ENCODE measurements at places on chromosomes 4 and X. TPM values are rescaled to one million over a fixed set of nuclear protein-coding genes. Genes with fewer than 3 reads are reported as not detected.

GRCh38 chr4:46123913-46124755, at the start of gene GABRG1:
TSS of gene GABRG1 (minus strand) at chr4:46124054. CDS start at chr4:46123913, 141 bp downstream.
- DNase-seq = no peak

DNA sequence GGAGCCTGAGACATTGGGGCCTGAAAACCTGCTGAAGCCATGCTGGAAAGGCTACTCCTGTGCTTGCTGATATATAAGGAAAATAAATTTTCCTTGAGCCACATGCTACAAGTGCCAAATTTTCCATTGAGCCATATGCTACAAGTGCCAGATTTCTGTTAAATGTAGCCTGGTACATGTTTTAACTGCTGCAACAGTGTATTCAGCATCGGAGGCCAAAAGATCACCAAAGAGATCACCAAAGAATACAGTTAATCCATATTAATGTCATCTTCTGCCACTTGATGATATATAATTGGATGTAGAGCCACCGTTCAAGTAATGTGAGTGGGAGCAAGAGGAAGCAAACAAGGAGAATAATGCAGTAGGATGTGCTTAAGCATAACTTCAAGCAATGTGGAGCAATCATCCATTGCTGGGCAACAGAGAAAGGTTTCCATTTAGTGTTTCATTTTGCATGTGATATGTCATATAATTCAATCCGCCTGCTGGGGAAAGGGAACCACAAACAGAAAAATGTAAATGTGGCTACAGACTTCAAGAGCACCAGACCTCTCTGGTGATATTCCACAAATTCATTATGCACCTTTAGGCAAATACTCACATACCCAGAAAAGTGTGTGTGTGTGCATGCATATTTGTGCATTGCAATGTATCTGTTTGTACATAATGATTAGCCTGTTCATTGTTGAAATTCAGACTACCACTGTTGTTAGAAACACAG, 295.9 kb downstream of the KCNIP4 start:
- no peak for DNase-seq

- no peak for DNase-seq
Observed at GRCh38 chr4:69156913-69157312, 57.6 kb downstream of the UGT2B11 start.

DNA sequence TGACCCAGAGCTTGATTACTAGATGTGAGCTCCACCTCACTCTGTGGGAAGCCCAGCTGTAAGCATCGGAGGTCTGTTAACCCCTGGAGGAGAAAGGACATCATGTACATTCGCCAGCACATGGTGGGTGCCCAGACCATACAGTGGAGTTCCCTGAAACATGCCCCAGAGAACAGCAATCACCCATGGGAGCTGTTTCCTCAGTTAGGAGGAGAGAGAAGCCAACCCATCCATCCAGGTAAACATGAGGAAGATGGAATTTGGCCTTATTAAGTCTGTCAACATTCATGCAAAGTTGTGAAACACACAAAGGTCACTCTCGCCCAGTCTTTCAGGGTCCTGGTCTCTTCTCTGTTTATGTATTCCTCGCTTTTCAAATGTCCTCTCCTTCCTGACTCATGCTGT, 354.7 kb downstream of the ANK2 start:
- DNase-seq = no peak

DNA sequence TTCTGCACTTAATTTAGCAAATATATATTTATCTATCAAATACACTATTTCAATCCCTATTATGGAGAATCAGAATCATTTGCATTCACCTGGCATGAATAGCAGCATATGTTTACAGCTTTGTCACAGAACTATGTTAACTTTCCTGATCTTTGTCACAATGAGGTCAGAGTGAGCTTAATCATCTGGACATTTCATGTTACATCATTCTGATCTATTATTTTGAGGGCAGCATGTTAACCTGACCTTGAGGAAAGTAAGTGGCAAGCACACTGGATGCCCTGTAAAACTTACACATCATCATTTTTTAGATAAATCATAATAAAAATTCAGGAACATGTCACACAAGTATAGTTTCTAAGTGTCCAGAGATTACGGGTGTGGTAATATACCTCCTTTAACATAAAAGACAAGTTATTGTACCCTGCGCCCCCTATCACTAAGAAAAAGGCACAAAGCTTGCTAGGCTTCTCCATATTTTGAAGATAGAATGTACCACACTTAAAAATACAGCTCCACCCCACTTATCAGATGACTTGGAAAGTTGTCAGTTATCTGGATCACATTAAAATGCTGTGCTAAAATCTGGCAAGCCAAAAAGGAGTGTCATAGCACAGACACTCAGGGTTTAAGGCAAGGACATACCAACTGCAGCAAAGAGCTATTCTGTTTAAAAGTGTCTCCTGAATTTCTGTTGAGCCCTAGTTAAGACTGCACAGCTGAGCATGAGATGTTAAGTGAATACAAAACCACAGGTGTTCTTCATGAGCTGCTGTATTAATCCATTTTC, 182.7 kb upstream of the FAT4 start:
- DNase-seq = no peak

- no peak for DNase-seq
Observed at GRCh38 chr4:102585329-102585728, 84.2 kb downstream of the NFKB1 start.

DNA sequence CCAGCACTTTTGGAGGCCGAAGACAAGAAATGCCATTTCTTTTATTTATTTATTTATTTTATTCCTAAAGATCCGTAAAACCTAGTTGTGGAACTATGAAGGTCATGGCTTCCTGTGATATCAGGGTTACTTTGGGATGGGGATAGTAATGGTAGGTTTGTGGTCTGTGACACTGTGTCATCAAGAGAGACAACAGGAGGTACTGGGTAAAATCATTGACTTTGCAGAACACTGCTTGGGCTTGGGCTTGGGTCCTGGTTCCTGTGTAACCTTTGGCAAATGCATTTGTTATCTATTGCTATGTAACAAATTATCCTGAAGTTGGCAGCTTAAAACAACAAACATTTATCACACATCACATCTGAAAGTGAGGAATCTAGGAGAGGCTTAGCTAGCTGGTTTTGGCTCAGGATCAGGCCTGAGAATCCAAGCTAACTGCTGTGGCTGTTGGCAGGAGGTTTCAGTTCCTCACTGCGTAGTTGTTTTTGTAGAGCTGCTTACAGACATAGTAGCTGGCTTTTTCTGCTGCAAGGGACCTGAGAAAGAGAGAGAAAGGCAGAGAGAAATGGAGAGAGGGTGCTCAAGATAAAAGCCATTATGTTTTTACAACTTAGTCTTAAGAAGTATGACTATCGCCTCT, 576.4 kb upstream of the SLIT2 start:
- no peak for DNase-seq

DNA sequence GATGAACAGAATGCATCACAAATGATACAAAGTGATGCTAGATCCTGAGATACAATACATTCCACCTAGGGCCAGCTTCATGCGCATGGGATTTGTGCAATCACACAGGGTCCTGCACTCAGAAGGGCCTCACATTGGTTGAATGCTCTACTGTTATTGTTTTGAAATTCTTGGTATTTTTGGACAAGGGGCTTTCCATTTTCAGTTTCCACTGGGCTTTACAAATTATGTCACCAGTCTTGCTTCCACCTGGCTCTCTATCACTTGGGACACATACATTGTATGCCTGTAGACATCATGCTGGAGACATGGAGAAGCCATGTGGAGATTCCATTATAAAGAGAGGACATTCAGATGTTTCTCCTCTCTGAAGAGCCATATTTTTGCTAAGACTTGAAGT, 155.8 kb downstream of the NAA11 start:
- DNase-seq = no peak

DNA sequence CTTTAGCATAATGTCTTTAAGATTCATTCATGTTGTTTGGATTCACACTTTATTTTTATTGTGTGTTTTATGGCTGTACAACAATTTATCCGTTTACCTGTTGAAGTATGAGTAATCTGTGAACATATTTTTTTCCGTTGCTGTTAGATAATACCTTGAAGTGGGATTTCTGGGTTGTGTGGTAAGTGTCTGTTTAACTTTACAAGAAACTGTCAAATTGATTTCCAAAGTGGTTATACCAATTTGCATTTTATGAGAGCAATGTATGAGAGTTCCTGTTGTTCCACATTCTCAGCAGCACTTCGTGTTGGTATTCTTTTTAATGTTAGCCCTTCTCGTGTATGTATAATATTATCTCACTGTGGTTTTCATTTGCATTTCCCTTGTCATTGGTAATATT, 53.6 kb downstream of the USP53 start:
- DNase-seq = no peak

DNA sequence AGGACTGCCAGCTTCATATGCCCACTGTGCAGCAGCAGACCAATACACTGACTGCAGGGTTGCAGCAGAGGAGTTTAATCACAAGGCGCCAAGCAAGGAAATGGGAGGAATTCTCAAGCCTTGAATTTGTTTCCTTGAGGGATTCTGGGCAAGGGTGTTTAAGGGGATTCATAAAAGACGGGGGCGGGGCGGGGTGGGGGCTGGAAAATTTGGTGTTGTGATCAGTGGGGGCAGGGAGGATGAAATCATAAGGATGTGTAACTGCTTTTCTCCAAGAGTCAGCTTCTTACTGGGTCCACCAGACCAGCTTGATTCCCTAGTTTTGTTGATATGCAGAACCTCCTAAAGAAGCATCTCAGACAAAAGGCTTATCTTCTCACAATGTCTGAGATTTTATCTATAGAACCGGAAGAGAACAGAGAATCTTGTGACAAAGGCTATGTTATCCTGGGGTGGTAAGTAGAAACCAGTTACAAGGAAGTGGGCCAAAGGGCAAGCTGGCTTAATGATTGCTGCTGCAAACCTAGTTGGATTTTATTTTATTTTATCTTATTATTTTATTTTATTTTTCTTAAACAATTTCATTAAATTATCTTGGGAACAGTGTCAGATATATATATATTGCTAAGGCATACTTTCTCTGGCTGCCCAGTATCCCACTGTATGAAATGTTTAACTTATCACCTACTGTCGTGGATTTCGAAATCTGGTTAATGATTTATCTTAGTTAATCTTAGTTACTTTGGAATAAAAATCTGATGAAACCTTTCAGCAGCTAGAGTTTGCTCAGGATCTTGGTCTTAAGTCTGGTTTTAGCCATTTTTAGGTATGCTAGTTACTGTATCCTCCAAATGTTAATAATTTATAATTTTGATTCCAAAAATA, 276.4 kb downstream of the RPA4 start:
- no peak for DNase-seq

GRCh38 chr4:169253904-169254303, 16.9 kb downstream of the SH3RF1 start:
- no peak for DNase-seq

DNA sequence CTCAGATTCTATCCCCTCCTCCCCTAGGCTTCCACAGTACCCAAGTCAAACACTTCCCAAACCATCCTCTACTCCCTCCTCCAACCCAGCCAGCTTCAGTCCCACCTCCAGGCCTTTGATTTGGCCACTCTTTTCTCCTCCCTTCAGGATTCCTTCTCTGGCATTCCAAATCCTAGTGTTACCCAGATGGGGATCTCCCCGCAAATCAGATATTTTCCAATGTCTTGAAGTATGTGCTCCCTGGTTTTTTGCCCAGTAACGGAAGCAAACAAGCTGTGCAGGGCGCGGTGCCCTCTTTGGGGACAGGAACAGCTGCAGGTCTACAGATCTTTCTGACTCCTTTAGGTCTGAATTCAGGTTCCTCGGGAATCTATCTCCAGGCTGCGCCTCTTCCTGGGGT, 2.2 kb upstream of the SYN1 start:
- DNase-seq = no peak

DNA sequence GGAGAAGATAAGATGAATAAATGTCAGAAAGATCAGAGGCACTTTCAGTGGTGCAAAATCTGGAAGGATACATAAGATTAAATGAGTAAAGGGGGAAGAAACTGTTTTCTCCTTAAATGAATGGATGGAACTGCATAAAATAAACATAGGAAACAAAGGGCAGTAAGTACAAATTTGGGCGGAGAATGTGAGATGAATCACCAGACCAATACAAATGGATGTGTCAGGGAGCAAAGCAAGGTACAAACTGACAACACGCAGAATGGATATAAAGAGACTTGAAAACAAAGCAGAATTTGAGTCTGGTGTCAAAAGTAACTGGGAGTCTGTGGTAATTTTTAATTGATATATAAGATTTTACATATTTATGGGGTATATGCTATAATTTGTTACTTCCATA, 175.3 kb upstream of the PCDH18 start:
- DNase-seq = no peak

GRCh38 chr4:187666034-187666433, 329.5 kb upstream of the ZFP42 start:
- no peak for DNase-seq

- no peak for DNase-seq
Observed at GRCh38 chr4:105291925-105292324, 145.2 kb downstream of the TET2 start.

GRCh38 chr4:86521373-86521969, 72.6 kb upstream of the PTPN13 start:
- DNase-seq = no peak

DNA sequence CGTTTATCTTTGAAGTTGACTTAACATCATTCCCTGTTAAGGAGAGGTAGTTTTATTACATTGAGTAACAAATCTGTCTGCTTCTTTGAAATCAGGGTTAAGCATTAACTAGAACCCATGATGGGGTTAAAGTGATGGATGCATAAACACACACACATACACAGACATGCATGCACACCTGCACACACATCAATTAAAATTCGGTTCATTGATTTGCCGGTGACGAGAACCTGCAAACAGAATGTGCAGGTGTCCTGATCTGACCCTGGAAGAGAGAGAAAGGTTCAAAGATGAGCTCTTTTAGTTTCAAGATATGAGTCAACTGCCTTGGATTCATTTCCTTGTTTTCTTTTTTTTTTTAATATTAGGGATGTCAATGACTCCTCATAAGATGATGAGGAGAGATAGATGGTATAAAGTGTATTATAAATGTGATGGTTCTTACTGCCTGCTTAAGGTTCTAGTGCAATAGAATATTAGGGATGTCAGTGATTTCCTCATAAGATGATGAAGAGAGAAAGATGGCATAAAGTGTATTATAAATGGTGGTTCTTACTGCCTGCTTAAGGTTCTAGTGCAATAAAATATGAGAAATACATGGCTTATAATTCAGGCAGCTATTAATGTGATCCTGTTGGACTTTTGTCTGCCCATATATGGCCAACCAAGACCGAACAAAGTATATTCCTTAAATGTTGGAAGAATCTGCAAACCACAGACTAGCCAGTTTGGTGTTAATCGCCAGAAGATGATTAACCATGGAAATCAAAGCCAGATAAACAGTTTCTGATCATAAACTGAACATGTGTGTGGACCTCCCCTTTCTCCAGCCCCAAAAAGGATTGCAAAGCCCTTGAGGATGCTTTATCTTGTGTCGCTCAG, 14.1 kb upstream of the CD99 start:
- no peak for DNase-seq

- no peak for DNase-seq
Observed at GRCh38 chr4:163473576-163473975, at the start of gene TKTL2. TSS of gene TKTL2 (minus strand) at chr4:163473754. CDS start at chr4:163473734, 20 bp downstream.

GRCh38 chrX:37509349-37509748, 62.1 kb upstream of the LANCL3 start:
- no peak for DNase-seq

GRCh38 chrX:50691820-50692219, 122.2 kb downstream of the SHROOM4 start:
- no peak for DNase-seq

GRCh38 chr4:5774416-5775036, 63.5 kb downstream of the EVC start:
- no peak for DNase-seq

Gene PDE5A
- total RNA-seq = 6.4 TPM

Gene MYOZ2
- total RNA-seq = not detected

Gene TMPRSS11F
- total RNA-seq = 11.3 TPM

Gene TRPC5OS
- not detected for total RNA-seq

Gene SUPT20HL1
- total RNA-seq = not detected

Gene FAM133A
- not detected for total RNA-seq

Gene ERCC6L
- 0.40 TPM for total RNA-seq

Gene ATOH1
- not detected for total RNA-seq

Gene UGT2B15
- 0.32 TPM for total RNA-seq
